Activated T-cell treated with anti-CD3 and anti-CD28 coated beads, Interleukin-2, amount 50 U/mL, for 1 hour (primary cell): ENCODE measurements at places on chromosomes 1 and 21.
A peak's percentile ranks its signal among the peaks of the same experiment; 100 is the strongest.

- no peak for DNase-seq
These were observed 876 bp upstream of the CATSPERE start for GRCh38 chr1:244460197-244460596.

GRCh38 chr1:207644852-207645634 is at the start of gene CR1L:
Gene CR1L, plus strand, starts transcription at chr1:207645133. Its CDS starts 101 bp downstream, at chr1:207645234.
- DNase-seq, result peak; percentile 75

DNA sequence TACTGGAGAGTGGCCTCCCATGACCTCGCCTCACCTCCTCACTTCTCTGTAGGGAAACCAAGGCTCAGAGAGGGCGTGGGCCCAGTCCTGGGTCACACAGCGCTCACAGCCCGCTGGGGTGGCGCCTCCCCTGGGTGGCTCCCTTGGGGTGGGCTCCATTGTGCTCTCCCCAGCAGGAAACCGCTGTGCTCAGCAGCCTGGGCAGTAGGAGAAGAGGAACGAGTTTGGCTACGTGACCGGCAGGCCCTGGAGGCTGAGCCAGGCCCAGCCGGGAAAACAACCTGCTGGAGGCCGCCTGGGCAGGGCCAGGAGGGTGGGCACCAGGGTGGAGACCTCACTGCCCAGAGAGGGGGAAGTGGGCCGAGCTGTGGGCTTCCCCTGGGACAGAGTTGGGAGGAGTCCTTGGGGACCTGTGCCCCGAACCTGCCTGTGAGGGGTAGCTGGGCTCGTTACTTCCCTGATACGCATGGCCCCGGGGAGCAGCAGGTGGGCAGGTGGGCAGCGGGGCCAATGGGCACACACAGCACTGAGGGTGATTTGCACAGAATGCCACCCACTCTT is 15.0 kb upstream of the FAM131C start:
- DNase-seq, result no peak

- peak; percentile 66 for DNase-seq
These were observed 16.4 kb upstream of the RAB29 start for GRCh38 chr1:205791568-205792180.

DNA sequence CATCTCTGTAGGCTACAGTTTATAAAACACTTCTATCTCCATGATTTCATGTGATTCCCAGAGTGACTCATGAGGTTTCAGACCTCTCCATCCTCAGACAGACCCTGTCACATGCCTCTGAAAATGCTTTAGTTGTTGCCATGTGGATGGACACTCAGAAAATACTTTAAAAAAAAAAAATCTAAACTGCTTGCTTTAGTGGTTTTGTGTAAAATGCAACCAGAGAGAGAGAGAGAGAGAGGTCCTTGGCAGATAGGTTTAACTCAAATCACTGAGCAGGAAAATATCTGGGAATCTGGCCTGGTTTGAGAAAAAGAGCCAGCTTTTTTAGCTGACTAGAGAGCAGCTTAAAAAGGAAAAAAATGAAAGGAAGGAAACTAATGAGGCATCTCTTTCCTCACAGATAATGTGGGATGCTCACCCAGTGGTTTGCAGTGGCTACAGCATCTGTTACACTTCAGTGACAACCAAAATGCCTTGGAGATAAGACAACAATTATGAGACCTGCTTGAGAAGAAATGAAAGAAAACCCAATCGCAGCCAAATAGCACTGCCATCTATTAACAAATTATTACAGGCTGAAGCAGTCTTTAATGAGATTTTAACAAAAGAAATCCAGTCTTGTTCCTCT is 54.6 kb upstream of the SYT14 start:
- no peak for DNase-seq
